ENCODE measurements at places on chromosomes 6 and 20.

- DNase-seq, result no peak
Measured at GRCh38 chr20:25275813-25276532, 28.1 kb downstream of the PYGB start.

- no peak for DNase-seq
Measured at GRCh38 chr6:3415082-3415453, 41.8 kb downstream of the SLC22A23 start.

- DNase-seq, result no peak
Measured at GRCh38 chr6:107439406-107439805, 20.0 kb downstream of the PDSS2 start.

DNA sequence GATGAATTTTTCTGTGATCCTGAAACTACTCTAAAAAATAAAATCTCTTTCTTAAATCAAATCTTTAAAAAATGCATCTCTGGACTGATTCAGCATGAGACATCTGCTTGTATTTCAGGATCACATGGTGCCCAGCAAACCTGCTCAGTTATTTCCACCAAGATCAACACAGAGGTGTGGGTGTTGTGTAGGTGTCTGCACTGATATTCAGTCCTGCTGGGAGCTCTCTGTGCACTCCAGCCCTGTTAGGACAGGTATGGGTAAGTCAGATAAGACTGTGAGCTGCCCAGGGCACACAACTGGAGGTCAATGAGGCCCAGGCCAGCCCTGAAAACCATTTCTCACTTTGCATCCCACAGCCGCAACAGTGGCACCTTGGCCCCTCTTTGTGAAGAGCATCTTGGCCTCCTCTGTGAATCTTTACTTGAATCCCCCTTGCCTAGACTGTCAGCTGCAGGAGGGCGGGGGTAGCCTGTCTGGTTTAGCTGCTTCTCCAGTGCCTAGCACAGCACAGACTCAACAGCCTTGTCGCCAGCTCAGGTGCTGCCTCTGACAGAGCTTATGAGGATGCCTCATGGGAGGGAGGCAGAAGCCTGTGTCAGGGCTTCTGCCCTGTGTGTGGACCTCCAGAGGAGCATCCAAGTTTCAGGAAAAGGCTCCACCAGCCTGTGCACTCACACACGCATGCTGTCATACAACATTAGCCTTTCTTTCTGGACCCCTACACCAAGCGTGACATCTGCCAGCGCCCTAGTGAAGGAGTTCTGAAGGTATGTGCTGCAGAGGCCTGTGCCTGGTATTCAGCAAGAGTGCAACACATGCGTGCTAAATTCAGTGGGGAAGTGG is 187.6 kb upstream of the CST7 start:
- no peak for DNase-seq

Measured in HFFc6 (cell line).